Activated T-helper 17 cell treated with anti-CD3 and anti-CD28 coated beads, Interleukin-2, amount 50 U/mL, for 72 hours (primary cell): ENCODE measurements at places on chromosomes 4 and X. TPM values are rescaled to one million over a fixed set of nuclear protein-coding genes. Genes with fewer than 3 reads are reported as not detected.

Gene PI4K2B
- 37.2 TPM for total RNA-seq

GRCh38 chr4:54228056-54228527 lies 1.0 kb upstream of the PDGFRA start:
- peak; percentile 40 for ATAC-seq

DNA sequence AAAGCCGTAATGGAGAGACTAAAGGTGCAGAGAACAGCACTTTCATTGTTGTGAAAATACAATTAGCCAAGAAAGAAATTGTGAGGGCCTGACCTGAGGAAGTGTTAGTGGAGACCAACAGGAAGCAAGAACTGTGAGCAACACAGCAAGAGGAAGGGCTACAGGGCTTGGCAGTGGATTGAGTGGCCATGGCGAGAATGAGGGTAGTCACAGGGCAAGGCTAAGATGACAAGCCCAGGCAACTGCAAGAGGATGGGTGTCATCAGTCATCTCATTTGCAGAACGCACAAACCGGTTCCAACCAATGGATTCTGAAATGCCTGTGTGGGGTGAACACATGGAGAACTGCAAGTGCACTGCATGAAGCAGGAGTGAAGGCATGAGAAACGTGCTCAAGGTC lies 3.6 kb downstream of the SLC10A6 start:
- no peak for ATAC-seq

GRCh38 chrX:136652822-136653723 lies 5.1 kb downstream of the CD40LG start:
- peak; percentile 54 for ATAC-seq

DNA sequence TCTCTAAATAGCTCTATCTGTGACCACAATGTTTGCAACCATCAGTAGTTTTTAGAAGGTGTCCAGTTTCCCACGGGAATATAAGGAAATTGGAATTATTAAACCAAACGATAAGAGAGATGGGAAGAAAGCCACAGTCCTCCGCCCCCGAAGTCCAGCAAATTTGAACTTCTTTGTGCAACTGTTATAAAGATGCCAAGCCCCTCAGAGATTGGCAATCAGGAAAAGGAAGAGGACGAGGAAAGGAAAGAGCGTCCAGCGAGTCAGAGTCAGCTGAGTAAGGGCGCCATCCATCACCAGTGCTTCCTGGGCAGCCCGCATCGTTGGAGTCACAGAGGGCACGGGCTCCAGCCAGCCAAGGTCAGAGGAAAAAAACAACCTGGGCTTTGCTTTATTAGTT lies 35.7 kb downstream of the LDB2 start:
- ATAC-seq = no peak

GRCh38 chr4:85994576-85994975 lies 365.3 kb downstream of the MAPK10 start:
- no peak for ATAC-seq

DNA sequence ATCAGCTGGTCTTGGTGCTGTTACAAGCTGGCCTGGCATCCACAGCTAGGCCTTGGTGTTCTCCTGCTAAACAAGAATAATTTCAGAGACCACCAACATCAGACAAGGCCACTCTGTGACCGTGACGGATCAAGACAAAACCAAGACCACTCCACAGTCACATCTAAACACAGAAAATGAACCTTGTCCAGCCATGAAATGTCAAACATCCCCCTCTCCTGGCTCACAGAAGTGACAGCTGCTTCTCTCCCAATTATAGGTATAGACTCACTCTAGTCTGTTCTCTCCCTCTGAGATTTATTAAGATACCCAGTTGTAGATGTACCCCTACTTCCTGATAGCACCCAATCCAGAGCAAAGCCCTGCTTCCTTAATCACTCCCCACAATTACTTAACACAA lies 40.4 kb downstream of the EFHC2 start:
- no peak for ATAC-seq
